NCI-H1105 treated with DMSO at 0.1 percent for 48 hours (cell line): ENCODE measurements at places on chromosomes 12 and 14.
A peak's percentile ranks its signal among the peaks of the same experiment; 100 is the strongest.

DNA sequence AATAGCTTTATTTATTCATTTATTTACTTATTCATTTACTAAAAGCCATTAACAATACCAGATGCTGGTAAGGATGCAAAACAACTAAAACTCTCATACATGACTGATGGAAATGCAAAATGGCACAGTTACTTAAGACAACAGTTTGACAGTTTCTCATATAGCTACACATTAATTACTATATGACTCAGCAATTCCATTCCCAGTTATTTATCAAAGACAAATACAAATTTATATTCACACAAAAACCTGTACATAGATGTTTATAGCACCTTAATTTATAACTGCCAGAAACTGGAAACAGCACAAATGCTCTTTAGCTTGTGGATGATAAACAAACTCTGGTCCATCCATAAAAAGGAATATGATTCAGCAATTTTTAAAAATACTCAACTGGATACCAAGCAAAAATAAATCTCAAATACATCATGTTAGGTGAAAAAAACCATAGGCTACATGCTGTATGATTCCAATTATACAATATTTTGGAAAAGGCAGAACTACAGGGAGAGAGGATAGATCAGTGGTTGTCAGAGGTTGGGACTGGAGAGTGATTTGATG lies 37.9 kb upstream of the ST8SIA1 start:
- DNase-seq = peak; percentile 8

DNA sequence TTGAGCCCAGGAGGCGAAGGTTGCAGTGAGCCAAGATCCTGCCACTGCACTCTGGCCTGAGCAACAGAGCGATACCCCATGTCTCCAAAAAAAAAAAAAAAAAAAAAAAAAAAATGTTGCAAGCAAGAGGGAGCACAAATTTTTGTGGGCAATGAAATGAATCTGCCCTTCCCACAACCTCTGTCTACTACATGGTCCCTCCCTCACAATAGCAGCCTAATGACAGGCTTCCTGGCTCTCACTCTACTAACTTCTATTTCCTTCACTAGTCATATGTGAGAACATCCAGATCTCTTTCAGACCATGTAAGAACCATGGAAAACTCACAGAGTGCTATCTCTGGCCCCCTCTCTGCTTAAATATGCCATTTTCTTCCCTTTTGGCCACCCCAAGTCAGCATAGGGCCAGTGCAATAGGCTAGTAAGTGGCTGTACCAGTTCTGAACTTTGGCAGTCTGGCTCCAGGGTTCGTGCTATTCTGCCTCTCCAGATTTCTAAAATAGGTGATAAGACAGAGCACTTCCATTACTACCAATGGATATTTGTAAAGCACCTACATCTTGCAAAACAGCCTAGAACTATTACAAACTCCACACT lies 7.1 kb downstream of the OSBPL8 start:
- DNase-seq = no peak

DNA sequence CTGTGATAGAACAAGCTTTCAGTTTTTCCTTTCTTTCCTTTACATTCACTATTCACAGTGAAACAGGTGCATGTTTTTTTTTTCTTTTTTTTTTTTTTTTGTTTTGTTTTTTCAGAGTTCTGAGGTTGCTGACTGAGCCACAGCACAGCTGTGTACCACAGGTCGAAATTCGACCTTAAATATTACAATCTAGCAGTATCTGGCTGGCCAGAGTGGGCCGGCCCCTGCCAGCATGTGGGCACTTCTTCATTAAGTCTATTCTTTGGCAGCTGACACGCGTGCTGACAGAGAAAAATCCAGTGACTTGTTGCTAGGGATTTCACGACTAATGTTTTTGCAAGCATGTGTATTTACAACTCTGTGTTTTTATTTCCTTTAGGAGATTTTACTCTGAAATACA lies 33.9 kb downstream of the FBXO33 start:
- no peak for DNase-seq

DNA sequence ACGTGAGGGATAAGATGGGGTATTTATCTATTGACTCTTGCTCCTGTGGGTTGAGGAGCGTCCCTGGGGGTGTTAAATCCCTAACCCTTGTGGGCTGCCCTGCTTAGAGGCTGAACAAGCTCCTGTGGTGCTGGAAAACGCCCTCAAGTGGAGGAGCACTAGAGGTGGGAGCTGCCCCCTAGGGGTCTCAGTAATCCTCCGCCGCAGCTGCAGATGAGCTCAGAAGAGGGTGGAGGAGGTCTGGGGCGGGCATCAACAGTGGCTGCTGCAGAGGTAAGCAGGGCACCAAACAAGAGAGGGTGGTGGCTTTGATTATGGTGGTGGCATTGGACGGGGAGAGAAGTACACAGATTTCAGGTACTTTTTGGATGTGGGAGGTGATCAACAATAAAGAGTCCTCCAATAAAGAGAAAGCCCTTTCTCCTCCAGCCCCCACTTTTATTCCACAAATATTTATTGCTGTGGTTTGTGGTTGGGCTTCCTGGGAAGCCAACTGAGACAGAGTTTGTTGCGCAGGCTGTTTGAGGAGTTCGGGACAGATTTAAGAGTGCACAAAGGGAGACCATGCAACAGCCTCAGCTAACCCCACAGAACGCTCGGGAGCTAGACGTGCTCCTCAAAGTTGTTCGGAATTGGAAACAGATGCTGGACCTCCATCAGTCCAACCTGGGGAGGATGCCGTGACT lies 179.9 kb downstream of the ADCK1 start:
- DNase-seq = no peak

GRCh38 chr14:23153851-23154796 lies 29.3 kb downstream of the SLC7A8 start:
- no peak for DNase-seq

DNA sequence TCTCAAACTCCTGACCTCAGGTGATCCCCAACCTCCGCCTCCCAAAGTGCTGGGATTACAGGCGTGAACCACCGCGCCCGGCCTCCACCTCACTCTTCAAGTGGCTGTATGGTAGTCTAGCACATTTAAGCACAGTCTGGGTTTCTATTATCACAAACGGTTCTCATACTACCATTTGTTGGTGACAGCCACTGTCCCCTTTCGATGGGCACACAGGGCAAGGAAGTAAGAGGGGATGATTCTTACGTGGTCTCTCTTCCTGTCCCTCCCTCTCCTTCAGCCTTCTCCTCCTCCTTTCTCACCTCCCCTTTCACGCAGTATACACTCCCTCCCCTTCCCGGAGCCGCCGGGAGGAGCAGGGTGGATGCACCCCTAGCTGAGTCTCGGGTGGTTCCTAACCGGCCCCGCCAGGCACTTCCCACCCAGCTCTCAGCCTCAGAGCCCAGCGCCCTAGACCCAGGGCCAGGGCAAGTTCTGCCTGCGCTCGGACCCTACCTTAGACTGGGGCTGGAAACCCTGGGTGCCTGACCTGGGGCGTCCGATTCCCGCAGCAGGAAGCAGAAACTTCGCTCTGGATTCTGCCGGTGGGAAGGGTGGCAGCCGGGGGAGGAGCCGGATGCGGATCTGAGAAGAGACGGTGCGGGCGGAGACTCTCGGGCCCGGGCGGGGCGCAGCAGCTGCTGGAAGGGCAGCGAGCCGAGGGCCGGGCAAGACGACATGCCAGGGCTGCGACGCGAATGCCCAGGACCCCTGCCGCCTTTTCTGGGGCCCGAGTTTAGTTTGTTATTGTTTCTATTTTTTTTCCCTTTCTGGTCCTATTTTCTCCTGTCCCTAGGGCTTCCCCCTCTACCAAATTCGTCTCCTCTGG lies at the start of gene TEP1:
Gene TEP1 (minus strand): TSS at position 626 of the 868 bp plus-strand sequence. CDS start 5,062 bp downstream, outside the sequence.
- DNase-seq = peak; percentile 83

DNA sequence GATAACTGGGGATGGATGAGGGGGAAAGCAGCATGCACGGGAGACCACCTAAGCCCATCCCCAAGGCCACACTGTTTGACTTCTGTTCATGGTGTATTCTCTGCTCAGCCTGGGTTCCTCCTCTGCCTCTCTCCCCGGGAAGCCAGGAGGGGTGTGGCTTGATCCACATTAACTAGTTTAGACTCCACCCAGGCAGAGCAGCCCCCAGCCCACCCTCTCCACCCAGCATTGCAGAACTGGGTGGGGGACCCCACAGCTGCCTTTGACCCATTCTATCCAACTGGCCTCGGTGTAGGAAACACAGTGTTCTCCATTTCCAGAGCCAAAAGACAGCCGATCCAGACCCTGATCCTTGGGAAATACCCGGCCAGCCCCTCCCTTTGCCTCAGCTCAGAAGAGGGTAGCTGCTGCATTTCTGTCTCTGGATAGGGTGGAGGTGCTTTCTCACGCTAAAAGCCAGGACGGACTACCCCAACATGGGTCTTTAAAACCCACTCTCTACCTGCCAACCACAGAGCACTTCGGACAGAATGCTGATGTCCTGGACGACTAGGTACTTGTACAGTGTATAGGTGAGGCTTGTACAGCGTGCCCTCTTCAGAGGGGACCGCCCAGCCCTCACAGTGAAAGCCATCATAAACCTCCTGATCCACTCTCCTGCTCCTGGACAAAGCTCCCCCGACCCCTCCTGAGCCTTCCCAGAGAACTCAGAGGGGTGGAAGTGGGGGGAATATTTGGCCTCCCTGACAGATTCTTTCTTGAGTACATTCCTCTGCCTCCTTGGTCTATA lies 9.4 kb downstream of the SPRYD3 start:
- DNase-seq = no peak

DNA sequence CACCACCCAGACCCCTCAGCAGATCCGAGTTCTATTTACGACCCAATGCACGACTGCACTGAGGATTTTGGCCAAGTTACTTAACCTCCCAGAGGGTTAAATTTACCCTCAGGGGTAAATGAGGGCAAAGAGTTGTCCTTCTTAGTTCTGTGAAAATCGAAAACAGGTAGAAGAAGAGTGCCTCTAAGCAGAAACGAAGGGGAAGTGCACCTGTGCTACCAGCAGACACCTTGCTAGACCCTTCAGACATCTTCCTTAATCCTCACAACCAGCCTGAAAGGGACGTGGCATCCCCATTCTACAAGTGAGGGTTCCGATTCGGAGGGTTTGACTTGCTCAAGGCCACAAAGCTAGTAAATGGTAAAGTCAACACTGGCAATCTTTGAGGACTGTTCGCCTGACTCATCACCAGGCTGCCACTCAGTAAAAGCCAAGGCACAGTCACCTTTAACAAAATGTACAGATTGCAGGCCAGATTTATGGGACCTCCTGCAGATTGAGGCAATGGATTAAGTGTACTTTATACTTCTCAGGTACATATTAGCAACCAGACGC lies 1.6 kb downstream of the GSG1 start:
- DNase-seq = no peak

DNA sequence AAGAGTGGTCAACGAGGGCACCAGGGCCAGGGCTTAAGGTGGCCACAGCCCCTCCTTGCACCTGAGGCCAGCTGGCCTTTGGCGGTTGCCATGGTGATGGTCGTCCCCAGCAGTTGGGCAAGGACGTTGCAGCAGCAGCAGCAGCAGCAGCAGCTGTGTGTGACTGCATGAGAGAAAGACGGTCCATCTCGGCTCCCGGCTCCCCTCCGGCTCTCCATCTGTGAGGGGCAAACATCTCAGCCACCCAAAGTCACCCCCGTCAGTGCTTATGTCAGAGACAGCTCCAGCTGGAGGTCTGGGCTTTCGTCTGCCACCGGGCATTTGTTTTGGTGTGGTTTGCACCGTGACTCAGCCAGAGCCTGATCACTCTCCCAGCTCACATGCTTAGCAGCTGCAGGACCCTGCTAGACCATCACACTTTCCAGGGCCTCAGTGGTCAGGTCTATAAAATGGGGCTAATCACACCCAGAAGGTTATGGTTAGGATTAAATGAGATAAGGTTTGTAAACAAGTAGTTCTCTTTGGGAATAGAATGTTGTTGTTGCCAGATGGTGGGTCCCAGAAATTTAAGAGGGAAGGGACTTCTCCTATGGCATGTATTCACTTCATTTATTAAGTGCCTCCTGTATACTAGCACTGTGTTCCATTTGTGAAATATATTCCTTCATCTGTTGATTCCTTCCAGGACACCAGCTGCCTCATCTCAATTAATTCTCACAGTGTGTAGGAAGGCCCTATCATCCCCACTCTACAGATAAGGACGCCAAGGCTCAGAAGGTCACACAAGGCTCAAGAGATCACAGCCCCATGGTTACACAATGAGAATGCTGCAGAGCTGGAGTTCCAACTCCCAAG lies 212.6 kb upstream of the LHX5 start:
- DNase-seq = peak; percentile 4

GRCh38 chr14:21367582-21368144 lies 16.2 kb downstream of the SUPT16H start:
- DNase-seq = no peak

- DNase-seq = no peak
These were observed 28.0 kb downstream of the CEP290 start for GRCh38 chr12:88113871-88114270.

DNA sequence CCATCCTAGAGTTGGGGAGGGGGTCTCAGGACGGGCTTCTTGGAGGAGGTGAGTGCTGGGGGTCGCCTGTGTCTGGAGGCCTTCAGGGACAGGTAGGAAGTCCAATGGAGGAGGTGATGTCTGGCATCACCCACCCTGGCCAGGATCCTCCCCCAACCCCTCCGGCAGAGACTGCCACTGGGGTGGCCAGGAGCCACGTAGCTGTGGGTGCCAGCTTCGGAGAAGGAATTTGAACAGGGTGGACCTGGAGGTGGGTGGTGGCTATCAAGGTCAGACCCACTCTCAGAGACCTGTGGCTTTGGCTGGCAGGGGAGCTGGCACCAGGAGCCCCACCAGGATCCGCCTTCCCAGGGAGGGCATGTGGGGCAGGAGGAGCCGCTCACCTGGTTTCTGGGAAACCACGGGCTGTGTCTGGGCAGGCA lies 9.1 kb downstream of the CEP170B start:
- DNase-seq = no peak

DNA sequence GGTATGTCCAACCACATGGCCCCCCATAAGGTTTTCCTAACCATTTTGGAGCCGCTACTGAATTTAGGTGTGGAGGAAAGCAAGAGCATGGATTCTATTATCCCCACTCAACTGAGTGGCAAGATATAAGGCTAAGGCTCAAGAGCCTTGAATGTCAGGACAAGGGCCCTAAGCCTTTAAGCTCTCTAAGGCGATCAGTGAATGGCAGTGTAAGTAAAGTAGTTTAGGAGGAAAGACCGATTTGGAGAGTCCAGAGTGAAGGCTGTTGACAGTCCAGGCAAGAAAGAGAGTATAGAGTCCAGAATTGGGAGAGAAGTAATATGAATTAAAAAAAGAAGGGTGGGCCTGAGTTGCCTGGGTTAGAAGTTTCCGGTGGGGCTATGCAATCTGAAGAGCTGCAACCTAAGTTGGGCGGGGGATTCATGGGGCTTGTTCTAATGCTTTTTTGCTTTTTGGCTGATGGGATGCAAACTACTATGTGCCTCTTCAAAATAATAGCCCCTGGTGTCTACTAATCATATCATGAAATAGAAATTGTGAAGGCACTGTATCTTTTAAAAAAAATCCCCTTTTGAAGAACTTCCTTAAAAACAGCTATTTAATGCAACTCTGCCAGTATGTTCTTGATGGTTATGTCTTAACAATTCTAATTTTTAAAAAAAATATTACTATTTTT lies at the start of gene SPIC:
Gene SPIC (plus strand): TSS at position 626 of the 676 bp plus-strand sequence. CDS start 1,569 bp downstream, outside the sequence.
- DNase-seq = no peak
